ENCODE measurements at places on chromosomes 16 and 17.

DNA sequence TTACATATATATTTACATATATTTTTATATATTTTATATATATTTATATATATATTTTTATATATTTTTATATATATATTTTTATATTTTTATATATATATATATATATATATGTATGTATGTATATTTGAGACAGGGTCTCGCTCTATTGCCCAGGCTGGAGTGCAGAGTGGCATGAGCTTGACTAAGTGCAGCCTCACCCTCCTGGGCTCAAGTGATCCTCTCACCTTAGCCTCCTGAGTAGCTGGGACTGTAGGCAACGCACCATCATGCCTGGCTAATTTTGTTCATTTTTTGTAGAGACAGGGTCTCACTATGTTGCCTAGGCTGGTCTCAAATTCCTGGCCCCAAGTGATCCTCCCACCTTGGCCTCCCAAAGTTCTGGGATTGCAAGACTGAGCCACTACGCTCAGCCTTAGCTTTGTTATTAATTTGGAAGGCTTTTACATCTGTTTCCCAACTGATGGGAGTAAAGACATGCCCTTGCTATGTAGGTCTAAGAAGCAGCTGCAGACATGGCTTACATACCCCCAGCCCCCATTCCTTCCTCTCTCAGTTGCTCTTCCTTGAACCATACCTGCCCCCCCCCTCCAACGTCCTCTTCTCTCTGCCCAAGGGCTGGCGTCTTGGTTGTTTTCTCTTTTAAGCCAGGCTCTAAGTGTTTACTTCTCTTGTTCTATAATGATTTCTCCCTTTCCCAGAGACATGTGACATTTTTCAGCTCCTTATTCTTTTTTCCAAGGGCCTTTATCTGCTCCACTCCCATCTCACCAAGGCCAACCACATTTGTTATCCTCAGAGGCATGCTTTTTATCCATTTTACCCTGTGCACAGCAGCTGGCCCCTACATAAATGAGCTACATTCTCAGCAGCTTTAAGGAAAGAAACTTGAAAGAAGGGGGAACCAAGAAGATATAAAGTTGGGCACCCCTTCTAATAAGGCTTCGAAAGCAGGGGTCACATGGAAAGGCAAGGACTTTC lies 64.2 kb upstream of the ATF7IP2 start:
- DNase-seq: no peak

DNA sequence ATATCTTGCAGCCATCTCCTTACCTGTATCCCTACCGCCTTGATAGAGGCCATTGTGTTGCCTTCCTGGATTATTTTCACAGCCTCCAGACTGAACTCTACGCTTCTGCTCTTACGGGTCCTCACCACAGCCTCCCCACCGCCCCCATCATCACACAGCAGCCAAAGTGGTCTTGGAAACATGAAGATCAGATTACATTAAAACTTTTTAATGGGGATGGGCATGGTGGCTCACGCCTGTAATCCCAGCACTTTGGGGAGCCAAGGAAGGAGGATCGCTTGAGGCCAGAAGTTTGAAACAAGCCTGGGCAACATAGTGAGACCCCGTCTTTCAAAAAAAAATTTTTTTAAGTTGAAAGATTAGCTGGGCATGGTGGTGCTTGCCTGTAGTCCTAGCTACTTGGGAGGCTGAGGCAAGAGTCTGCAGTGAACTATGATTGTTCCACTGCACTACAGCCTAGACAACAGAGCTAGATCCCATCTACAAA lies 150.5 kb downstream of the NPIPB5 start:
- DNase-seq: no peak

DNA sequence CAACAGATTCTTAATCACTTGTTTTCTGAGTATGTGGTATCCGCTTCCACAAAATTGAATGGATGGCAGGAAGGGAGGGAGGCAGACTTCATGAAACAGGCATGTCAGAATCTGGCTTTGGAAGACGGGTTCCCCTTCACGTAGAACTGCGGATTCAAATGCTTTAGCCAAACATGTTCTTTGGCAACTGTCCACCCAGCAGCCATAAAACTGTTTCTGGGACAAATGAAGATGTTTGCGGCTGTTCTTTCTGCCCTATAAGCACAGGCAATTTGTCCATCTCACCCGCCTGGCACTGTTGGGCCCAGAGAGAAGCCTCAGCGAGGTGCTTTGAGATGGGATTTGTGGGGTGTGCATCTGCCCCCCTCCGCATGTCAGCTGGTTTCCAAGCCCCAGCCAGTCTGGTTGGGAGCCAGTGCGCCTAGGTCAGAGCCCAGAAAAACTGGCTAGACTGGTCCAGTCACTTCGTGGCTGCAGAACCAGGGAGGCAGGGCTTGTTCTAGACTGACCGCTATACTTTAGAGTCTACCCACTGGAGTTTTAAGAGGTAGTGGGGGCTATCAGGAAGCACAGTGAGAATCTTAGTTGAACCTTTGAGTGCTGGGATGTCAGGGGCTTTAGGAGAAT lies 6.3 kb downstream of the CRHR1 start:
- no peak for DNase-seq

DNA sequence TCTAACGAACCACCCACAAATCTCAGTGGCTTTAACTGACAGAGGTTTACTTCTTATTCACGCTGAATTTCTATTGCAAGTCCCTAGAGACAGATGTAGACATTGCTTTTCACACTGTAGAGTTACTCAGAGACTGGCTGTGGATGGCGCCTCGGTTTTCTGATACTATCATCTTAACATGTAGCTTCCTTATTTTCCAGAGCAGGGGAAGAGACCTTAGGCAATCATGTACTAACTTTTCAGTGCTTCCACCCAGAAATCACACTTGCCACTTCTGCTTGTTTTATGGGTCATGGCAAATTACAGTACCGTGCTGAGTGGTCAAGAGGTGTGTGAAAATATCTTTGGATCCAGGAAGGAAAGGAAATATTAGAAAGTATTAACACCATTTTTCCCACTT lies 65.4 kb downstream of the MAF start:
- no peak for DNase-seq

- DNase-seq: no peak
Observed at GRCh38 chr17:78219396-78220150, 5.5 kb downstream of the BIRC5 start.

DNA sequence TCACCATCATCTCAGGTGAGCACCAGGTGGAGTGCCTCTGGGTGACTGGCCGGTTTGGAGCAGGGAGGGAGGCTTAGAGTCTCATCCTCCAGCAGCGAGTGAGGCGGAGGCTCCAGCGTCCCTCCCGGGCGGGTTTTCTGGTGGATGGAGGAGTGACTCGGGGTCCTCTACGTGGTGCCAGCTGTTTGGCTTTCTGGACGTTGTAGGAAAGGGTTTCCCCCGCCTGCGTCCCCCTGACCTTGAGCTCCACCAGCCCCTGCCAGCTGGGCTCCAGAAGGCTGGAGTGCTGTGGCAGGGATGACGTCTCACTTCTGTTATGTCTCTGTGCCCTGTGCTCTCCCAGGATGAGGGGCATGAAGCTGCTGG lies 522 bp downstream of the DNASE1 start:
- no peak for DNase-seq

GRCh38 chr16:78894886-78895285 lies 705.7 kb downstream of the MAF start:
- no peak for DNase-seq

GRCh38 chr16:31456988-31457360 lies 2.3 kb upstream of the ARMC5 start:
- no peak for DNase-seq

- DNase-seq: no peak
Observed at GRCh38 chr16:65285128-65286048, 163.5 kb upstream of the CDH11 start.

- no peak for DNase-seq
Observed at GRCh38 chr17:80738020-80738808, 193.6 kb downstream of the RPTOR start.

GRCh38 chr16:1102333-1102700 lies 6.3 kb upstream of the C1QTNF8 start:
- no peak for DNase-seq

DNA sequence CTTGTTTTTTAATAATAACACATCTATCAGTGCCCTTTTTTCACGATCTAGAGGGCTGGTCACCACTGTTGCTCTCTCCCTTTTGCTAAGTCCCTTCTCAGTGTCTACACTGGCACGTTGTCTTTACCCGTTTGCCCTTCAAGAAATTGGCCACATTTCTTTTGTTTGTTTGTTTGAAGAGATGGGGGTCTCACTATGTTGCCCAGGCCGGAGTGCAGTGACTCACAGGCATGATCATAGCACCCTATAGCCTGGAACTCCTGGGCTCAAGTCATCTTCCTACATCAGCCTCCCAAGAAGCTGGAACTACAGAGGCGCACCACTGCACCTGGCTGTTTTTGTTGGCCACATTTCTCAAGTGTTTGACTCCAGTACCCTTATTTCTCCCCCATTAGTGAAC lies 138.0 kb upstream of the AXIN2 start:
- DNase-seq: no peak

DNA sequence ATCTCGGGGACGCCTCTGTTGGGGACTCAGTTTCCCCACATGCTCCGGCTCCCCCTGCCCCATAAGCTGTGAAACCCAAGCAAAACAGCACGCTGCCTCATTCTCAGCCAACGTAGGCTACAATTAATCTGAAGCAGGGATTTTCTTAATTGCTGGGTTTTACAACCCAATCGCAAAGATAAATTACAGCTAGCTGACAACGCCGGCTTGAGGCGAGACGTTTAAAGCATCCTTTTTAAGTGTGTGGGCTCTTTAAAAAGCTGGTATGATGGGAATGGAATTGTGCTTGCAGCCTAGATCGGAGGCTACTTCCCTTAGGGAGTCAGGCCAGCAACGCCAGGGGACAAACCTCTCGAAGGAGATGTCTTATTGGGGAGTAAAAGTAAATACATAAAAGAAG lies 185.3 kb downstream of the ZNF423 start:
- DNase-seq: no peak

DNA sequence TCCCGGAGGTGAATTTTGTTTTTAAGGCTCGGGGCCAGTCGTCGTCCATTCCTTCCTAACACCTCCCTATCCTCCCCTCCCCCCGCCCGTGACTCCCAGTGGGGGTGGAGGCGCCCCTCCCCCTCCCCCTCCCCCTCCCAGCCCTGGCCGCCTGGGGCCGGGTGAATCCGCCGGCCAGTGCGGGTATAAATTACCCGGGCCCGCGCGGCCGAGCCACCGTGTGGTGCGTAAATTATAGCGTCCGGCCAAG lies 2.0 kb upstream of the GSE1 start:
- DNase-seq: no peak

- DNase-seq: no peak
Observed at GRCh38 chr17:57210972-57211411, 45.3 kb upstream of the MSI2 start.

DNA sequence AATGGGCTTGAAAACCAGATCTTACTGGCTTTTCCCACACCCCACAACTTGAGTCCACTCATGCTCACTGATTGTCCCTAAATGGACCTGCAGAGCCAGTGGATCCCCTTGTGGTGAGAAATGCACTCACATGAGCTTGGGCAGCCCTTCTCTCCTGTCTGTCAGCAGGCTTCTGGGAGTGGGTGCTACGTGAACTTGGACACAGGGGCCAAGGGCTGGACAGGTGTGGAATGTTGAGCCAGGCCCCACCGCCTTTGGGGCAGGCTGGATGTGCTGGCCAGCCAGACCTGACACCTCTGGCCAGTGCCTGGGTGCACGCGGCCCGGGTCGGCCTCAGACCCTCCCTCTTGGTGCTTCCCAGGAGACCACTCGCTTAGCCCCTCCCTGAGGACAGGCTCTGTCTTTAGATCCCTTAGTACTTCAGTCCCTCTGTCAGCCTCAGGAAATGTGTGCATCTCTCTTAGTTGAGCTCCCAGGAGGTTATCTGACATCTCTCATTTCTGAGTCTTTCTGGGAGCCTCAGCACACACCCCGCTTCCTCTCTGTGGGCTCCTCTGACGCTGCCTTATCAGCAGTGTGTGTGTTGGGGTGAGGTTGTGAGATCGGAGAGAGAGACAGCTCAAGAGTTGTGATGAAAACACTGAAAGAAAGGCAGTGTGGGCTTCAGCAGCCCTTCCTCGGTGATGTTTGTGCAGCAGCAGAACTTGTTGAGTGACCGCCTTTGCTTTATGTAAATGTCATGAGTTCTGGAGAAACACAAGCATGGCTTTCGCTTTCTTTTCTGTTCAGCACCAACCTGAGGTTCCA lies 117.0 kb downstream of the RAB11FIP4 start:
- DNase-seq: no peak

DNA sequence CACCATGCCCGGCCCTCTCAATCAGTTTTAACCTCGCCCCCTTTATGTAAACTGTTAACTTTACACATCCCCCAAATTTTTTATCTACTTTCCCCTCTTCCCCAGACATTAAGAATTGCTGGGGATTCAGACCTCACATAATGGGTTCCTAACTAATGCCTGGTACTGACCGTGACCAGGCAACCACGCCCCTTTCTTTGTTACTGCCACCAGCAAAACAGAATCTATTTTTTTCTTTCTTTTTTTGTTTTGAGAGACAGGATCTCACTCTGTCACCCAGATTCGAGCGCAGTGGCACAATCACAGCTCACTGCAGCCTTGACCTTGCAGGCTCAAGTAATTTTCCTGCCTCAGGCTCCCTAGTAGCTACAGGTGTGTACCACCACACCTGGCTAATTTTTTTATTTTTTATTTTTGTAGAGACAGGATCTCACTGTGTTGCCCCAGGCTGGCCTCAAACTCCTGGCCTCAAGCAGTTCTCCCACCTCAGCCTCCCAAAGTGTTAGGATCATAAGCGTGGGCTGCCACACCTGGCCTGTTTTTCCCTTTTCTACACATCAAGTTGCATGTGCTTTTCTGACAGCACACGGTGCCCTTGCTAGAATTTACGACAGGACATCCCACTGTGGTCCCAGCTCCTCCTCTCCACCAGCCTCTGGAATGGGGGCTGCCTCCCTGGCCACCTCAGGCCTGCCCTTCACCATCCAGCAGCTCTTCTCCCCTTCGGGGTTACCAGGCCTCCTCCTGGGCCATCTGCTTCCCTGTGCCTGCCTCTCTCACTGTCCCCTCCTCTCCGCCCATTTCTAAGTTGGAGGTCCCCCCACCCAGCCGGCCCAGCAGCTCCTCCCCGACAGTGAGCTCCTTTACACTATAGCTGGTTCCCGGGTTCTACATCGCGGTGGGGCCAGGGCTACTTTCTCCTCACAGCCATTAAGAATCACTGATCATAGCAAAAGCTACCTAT lies 10.8 kb downstream of the CPNE2 start:
- no peak for DNase-seq

DNA sequence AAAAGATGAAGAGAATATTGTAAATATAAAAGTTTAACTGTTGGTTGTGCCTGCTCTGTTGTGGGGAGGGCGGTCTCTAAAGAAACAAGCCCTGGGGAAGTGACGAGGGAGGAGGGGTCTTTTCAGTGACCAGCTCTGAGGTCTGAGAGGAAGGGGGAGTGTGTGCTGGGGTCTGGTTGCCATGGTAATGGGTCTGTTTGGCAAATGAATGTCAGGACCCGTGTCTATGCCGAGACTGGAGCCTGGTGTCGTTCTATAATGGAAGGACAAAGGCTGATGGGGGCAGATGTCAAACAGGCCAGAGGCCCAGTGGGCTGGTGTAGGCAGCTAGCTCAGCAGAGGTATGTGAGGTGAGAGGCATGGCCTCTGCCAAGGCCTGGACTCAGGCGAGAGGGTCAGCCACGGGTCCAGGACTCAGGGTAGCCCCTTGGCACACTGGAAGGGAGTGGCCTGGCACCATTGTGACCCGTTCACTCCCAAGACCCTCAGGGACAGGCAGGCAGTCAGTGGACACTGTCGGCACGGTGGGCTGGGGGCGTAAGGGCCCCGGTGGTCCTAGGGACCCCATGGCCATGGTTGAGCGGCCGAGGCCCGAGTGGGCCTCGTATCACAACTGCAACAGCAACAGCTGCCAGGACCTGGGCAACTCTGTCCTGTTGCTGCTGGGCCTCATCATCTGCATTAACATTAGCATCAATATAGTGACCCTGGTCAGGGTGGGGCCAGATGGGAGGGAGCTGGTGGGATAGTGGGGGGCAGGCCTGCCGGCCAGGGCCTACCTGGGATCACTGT lies at the start of gene SPEM1:
Gene SPEM1 (plus strand): TSS at position 506 of the 792 bp plus-strand sequence. CDS start 61 bp downstream, at position 567.
- DNase-seq: no peak

- no peak for DNase-seq
Observed at GRCh38 chr17:73800893-73801292, 156.6 kb upstream of the SDK2 start.
